NCI-H1436 (cell line): ENCODE measurements at places on chromosomes 13 and 19.

- DNase-seq: no peak
Observed at GRCh38 chr13:106599875-106600797, 32.2 kb upstream of the ARGLU1 start.

- DNase-seq: no peak
Observed at GRCh38 chr19:43751466-43752220, 3.1 kb downstream of the SMG9 start.

DNA sequence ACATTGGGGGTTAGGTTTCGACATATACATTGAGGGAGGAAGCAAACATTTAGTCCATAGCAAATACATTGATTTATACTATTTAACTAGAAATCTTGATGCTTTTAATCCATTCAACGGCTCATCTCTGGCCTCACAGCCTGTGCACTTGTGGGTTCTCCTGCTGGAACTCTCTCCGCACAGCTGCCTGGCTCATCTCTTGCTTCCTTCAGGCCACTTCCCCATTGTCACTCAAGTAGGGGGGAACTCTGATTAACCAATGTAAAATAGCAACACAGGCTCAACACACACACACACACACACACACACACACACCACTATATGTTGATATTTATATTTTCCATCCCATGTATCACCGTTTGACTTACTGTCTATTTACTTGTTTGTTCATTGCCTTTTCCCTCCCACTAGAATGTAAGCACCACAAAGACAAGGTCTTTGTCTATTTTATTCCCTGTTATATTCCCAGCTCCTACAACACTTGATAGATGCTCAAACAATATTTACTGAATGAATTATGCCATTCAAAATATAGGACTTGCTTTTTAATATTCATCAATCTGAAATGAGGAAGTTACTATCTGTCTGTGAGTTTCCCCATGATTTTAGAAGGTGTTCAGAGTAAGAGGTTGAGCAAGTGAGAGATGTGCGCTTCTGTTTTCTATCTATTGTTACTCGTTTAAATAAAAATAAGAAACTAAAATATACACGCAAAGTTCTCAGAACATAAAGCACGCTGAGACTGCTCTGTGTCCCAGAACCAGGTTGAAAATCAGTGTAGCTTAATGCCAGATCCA, 29.8 kb upstream of the PABPC3 start:
- DNase-seq: no peak

DNA sequence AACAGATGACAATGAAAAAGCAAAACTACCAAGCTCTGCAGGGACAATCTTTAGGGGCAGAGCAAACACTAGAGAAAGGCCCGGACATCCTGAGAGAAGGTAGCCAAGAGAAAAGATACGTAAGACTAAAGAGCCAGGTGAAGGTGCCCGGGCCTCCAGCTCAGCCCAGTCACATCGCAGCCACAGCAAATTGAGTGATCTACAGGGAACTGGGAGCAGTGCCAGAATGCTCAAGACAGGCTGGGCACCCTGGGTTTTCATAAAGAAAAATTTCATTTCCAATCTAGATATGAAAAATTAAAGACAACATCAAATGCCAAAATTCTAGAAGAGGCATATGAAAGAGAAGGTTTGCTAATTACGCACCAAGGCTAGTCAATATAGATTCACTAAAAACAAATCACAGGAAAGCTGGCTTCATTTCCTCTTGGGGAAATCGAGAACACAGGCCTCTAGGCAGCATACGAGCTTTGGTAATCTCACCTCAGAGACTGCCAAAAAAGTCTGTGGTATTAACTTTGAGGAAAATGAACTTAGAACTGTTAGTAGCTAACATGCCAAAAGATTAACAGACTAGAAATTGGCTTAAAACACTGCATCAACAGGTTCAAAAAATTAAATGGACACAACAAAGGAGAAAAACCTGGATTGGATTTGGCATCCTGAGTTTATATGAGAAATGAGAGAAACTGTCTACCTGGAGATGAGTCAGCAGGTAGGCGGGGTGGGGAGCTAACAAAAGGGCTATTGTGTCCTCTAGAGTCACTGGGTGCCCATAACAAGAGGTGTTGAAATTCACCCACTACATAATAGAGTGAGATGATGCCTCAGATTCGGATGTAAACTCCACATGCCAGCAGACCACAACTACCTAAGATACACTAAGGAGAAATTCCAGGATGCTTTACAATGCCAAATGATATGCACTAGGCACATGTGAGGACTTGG, 6.6 kb downstream of the ANKRD10 start:
- DNase-seq: no peak

DNA sequence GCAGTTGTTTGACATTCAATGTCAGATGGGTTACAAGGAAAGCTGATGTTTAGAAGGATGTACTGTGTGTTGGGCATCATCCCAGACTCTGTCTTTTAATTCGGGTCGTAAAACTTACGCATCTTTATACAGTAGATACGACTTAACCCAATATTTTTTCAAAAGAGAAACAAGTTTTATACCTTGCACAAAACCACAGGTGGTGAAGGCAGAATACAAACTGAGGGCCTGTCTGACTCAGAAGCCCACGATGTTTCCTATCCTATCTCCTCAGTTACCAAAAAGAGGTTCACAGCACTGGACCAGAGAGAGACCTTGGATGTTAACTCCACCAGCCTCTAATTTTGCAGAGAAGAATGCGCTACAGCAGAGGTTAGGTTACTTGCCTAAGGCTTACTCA, 477.0 kb downstream of the FOXO1 start:
- no peak for DNase-seq

DNA sequence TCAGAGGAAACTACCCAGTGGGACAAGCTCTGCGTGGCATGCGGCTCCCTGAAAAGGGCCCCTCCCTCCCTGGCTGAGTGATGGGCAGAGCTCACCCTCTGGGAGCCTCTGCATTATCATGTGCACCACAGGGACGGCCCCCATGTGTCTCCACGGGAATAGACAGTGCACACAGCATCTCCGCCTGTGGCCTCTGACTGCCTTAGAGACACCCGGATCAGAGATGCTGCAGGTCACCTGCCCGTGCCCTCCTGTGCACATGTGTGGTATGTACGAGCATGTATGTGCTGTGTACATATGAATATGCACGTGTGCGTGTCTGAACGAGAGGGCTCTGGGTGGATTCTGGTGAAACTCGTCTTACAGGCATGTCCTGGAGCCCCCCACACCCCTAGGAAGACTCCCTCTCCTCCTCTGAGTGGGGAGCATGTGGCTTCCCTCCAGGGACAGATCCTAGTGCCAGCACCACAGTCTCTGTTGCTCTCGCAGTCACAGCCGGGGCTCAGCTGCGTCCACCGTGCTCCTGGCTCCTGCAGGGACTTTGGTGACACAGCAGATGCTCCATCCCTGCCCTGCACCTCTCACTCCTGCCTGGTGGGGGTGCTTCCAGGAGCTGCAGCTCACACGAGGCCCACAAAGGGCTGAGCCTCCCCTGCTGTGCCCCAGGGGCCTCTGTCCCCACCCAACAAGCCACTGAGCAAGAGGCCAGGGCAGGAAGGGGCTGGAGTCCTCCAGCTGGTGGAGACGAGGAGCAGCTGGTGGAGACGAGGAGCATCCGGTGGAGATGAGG, 19.6 kb downstream of the C13orf46 start:
- no peak for DNase-seq

GRCh38 chr13:25181597-25181996, 9.5 kb upstream of the AMER2 start:
- DNase-seq: no peak
